ENCODE measurements at places on chromosomes 4 and X.

DNA sequence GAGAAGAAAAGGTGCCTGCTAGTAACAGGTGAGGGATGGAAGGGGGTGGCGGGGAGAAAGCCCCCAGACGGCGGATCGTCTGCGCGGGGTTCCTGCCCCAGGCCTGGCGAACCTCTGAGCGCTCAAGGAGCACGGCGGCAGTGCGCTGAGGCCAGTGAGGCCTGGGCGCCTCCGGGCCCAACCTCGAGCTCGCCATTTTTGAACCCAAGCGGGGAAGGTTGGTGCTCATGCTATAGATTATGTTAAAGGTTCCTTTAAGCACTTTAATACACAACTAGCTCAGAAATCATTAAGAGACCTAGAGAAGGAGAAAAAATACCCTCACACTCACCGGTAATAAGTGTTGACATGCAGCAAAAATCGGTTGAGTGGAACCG lies 7.9 kb downstream of the PITX2 start:
- no peak for DNase-seq

- DNase-seq: no peak
Measured at GRCh38 chr4:31983677-31984076, 1263.5 kb downstream of the PCDH7 start.

DNA sequence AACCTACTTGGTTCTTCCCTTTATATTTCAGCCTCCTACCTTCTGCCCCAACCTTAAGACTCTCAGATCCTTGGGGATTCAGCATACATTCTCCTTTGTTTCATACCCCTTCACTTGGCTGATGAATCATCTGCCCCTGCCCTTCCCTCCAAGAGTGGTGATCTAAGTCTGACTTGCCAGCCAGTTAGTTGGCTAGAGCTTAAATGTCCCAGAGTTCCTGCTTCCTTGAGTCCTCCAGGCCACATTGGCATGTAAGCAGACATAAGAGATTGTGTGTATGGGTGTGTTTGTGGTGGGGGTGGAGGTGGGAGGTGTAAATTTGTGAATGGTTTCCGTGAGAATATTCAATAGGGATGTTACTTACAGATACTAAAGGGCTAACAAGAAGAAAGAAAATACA lies 3.7 kb upstream of the TEX13D start:
- DNase-seq: no peak

GRCh38 chr4:140330311-140330900 lies 43.0 kb upstream of the SCOC start:
- no peak for DNase-seq

GRCh38 chr4:10809905-10810304 lies 125.3 kb upstream of the CLNK start:
- no peak for DNase-seq

GRCh38 chr4:170089274-170089667 lies 485 bp downstream of the AADAT start:
- no peak for DNase-seq

- no peak for DNase-seq
Measured at GRCh38 chrX:18873189-18873791, 110.6 kb downstream of the PHKA2 start.

GRCh38 chr4:82737354-82737753 lies 61.2 kb downstream of the SCD5 start:
- DNase-seq: no peak

- DNase-seq: no peak
Measured at GRCh38 chr4:28225050-28225449, 1364.4 kb downstream of the STIM2 start.
